ENCODE measurements at places on chromosomes 2 and 18.
A peak's percentile ranks its signal among the peaks of the same experiment; 100 is the strongest.

DNA sequence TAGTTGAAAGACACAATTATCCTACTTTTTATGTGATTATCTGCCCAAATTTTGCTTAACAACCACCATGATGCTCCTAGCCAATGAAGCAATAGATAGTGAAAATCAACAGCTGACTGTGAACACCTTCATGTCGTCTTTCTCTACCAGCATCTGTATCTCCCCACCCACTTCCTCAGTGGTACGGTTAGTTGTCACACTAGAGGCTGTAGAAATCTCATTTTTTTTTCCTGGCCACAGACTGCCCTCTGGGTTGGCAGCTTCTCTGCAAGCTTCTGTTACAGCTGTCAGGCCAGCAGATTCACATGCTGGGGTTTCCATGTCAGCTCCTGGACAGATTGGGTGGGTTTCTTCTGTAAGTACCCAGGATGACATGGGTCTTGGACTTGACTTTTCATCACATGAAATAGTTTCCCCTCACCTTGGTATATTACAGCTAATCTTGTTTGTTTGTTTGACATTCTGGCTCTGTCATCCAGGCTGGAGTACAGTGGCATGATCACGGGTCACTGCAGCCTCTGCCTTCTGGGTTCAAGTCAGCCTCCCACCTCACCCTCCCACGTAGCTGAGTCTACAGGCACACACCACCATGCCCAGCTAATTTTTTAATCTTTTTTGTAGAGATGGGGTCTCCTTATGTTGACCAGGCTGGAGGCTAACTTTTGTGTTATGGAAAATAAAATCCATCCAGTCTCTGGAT, 24.3 kb downstream of the STAT4 start:
- no peak for DNase-seq

GRCh38 chr2:134648586-134648985, 70.2 kb downstream of the TMEM163 start:
- no peak for DNase-seq

- peak; percentile 63 for DNase-seq
Measured at GRCh38 chr2:240322231-240322955, 113.1 kb upstream of the GPC1 start.

DNA sequence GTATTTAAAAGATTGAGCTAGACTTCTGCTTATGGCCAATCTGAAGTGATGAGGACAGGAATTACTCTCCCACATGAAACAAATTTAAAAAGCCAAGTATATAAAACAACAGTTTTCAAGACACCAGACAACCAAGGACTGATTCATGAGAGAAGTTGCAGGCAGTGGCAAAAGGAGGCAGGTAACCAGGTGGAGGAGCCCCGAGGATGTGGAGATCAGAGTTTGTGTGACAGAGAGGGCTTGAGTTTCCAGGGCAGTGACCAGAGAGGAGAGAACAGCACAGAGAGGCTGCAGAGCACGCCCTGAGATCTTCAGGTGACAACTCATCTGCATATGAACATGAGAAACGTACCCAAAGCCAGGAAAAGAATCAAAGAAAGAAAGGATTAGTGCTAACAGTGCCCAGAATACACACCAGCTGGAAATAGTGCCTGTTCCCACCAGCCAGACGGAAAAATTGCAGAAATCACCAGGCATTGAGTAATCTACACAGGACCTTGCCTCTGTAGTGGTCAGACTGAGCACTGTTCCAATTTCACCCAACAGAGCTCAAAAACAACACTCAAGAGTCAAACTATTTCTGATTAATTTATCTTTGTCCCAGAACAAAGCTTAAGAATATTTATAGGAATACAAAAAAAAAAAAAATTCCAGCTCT, 173.1 kb downstream of the SEPTIN10 start:
- DNase-seq: no peak

DNA sequence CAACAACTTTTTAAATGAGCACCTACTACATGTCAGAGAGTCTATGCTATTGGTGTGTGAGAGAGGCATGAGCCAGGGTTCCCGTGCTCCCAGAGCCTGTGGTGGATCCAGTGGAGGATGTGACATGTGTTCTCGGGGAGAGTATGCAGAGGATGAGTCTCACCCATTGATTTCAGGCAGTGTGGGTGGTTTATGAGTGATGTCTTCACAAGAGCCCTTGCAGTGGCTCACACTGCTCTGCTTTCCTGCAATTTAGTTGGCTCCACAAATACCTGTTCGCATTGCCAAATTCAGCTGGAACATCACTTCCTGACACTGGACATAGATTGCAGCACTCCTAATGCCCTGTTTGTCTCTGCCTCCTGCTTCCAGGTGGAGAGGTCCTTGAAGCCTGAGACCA, 243.6 kb upstream of the CXCR4 start:
- DNase-seq: no peak

GRCh38 chr2:74072565-74072964, 75.1 kb downstream of the BOLA3 start:
- no peak for DNase-seq

GRCh38 chr2:106885971-106886915, at the start of gene ST6GAL2:
ST6GAL2 (minus strand) TSS chr2:106886167; CDS start chr2:106843977, 42,190 bp downstream.
- no peak for DNase-seq

- DNase-seq: no peak
Measured at GRCh38 chr2:110838657-110839384, 106.4 kb downstream of the ACOXL start.
